AG10803 (cell line): ENCODE measurements at places on chromosomes 1 and 21.

DNA sequence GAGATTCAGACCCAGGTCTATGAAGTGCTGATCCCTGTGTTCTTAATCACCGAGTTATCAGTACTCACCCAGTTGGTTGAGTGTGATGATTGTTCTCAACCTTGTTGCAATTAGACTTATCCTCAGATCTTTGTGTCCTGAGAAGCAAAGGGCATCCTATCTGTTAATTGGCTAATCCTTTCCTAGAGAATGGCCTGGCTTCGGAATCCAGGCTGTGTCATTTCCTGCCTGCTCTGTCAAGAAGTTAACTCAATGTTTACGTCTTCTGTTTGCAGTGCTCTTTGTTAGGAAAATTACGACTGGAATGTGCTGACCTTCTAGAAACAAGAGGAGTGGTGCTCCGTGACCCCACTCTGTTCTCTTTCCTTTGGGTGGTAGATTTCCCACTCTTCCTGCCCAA, 14.7 kb downstream of the GAS5 start:
- peak; percentile 61 for DNase-seq

GRCh38 chr1:33094971-33095604, 14.1 kb downstream of the AZIN2 start:
- peak; percentile 77 for DNase-seq

GRCh38 chr1:119906927-119907652, 10.8 kb upstream of the ADAM30 start:
- DNase-seq: no peak

DNA sequence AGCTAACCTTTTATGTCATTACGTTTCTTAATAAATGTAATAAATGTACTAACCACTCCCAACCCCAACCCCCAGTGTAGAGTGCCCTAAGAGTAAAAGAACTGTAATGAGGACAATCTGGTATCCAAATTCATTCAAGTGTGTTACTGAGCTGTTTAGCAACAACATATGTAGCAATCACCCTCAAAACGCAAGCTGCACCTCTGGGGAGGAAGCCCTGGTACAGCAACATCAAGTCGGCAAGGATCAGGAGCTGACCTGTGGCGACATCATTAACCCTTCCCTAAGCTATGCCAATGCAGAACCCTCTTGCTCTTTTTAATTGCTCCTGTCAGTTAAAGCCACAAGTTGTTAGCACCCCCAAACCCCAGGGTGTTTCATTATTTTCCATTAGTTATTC, 47.1 kb downstream of the STX6 start:
- peak; percentile 63 for DNase-seq

DNA sequence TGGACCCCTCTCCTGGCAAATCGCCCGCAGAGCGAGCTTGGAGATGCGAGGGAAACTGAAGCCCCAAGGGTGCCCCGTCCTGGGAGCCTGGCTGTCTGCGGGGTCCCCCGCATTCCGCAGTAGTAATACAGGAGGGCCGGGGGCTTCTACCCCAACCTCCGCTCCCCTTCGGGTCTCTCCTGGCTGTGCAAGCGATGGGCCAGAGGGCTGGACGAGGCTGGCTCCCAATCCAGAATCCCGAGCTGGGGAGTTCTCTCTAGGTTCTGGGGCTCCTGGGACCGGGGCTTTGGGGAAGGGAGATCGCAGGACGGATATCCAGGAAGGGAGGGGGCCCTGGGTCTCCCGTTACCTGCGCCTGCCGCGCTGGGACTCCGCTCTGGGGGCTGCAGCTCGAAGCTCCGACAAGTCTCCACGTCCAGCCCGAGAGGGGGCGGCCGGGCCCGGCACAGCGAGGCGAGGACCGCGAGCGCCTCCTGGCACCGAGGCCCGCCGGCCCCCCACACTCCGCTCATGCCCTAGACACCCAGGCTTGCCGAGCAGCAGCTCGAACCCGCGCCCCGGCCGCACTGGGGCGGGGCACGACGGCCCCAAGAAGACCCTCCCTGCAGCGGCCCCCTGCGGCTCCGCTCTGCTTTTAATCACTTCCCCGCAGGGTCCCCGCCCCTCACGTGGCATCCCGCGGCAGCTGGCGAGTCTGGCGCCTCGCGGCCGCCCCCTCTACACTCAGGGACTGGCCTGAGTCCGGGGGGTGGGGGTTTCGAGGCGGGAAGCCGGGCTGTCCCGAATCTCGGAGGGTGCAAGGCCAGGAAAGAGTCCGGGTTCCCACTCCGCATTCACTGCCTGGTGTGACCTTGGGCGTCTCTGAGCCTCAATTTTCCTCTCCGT, at the start of gene SYT6:
TSS of gene SYT6 (minus strand) at position 609 of the 885 bp plus-strand sequence. CDS start at position 512, 97 bp downstream.
- DNase-seq: no peak

GRCh38 chr1:166978821-166979220, 3.5 kb upstream of the ILDR2 start:
- no peak for DNase-seq

DNA sequence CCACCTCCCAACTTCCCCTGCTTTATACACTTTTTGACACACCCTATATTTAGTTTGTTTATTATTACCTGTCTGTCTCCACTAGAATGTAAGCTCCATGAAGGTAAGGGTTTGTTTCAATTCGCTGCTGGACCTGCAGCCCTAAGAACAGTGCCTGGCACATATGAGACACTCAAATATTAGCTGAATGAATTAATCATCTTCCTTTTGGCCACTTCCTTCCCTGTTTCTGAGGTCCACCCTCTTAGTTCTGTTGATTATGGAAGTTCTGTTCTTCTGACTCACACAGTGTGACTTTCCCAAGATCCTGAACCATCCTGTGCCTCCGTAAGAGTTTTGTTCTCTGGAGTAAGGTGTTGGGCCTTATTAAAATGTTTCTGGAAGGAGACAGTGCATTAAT, 40.4 kb upstream of the GJA5 start:
- DNase-seq: no peak
